ENCODE measurements at places on chromosomes 2 and 18.

- DNase-seq = no peak
Measured at GRCh38 chr2:236919209-236919608, 166.5 kb upstream of the COPS8 start.

- DNase-seq = no peak
Measured at GRCh38 chr2:218407717-218408116, 8.0 kb downstream of the CTDSP1 start.

DNA sequence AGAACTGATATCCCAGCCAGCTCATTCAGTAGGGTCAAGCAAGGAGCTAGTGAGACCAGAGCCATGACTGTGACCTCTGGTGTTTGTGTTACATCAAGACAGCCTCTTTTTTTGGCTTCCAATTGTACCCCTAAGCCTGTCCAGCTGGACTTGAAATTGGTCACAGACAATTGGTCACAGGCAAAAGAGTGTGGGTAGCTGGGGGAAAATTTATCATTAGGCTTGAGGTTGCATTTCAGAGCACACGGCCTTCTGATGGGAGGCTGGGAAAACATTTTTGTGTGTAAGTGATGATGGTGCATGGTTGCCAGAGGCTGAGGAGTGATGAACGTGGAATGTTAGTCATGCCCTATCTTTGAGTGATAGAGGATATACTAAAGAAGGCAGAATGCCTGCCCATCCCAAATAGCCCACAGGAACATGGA lies 285.1 kb upstream of the SLC14A2 start:
- DNase-seq = no peak

- no peak for DNase-seq
Measured at GRCh38 chr2:96949701-96950350, 36.6 kb downstream of the FAM178B start.

GRCh38 chr2:172446474-172447063 lies 19.2 kb downstream of the ITGA6 start:
- DNase-seq = no peak

DNA sequence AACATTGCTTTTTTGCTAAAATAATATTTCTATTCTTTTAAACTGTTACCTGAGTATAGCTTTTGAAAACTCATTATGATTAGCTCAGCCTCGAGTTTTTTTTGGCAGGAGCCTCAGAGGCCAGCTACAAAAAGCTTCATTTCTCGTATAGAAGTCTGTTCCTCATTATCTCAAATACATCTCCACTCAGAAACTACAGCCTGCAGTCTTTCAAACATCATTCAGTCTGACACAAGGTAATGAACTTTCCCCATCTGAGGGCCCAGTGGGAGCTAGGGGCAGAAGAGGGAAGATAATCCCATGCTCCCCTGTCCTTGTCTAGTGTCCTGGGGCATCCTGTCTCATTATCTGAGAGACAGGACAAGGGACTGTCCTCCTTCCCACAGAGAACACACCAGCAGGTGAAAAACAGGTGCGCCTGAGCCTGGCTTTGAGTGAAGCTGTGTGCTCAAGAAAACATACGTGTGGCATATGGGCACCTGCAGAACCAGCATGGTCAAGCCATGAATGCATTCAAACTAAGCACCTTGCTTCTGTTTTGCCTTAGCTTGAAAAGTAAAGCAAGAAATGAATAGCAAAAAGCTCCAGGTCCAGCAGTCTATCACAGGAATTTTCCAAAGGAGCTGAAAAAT lies 247.5 kb downstream of the MREG start:
- no peak for DNase-seq

- no peak for DNase-seq
Measured at GRCh38 chr2:118709786-118710185, 137.7 kb downstream of the EN1 start.

- peak; percentile 45 for DNase-seq
Measured at GRCh38 chr2:38146907-38147307, 71.0 kb upstream of the CYP1B1 start.

DNA sequence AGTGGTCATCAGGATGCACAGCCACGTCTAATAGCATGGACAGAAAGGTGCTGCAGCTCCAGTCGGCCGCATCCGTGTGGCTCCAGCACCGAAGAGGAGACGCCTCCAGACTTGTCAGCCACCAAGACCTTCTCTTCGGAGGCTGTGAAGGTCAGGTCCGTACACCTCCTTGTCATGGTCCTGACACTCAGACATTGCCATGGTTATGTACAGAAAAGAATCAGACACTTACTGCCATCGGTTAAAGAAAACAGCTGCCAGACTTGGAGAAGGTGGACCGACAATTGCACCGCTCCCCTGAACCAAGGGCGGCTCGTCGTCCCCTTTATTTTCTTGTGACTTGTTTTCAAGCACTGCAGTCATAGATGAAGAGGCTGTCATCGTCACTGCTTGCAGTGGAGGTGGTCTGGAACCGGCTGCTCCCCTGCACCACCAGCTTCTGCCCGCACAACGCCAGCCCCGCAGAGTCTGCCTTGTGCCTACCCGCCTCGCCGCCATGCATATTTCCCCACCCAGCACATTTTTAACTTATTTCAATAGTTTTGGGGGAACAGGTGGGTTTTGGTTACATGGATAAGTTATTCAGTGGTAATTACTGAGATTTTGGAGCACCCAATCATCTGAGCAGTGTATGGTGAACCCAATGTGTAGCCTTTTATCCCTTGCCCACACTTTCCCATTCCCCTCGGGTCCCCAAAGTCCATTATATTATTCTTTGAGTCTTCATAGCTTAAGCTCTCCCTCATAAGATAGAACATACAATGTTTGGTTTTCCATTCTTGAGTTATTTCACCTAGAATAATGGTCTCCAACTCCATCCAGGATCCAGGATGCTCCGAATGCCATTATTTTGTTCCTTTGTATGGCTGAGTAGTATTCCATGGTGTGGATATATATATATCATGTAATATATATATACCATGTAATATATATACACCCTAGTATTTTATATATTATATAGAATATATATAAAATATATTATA lies 18.1 kb downstream of the FBXO48 start:
- no peak for DNase-seq

DNA sequence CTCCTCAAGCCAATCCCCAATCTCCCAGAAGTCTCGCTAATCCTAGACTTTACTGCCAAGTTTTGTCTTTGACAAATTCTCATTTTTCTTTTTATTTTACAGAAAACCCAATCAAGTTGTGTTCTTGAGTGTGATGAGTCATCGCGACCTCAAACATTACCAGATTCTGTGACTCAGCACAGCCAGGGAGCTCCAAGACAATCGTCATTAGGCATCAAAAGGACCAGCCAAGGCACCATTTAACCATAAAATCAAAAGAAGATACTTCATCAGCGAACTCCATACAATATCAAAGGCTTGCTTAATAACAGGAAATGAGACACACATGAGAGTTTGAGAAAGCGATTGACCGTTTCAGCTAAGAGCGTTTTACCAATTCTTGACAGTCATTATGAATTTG lies 146.2 kb upstream of the AGAP1 start:
- no peak for DNase-seq

DNA sequence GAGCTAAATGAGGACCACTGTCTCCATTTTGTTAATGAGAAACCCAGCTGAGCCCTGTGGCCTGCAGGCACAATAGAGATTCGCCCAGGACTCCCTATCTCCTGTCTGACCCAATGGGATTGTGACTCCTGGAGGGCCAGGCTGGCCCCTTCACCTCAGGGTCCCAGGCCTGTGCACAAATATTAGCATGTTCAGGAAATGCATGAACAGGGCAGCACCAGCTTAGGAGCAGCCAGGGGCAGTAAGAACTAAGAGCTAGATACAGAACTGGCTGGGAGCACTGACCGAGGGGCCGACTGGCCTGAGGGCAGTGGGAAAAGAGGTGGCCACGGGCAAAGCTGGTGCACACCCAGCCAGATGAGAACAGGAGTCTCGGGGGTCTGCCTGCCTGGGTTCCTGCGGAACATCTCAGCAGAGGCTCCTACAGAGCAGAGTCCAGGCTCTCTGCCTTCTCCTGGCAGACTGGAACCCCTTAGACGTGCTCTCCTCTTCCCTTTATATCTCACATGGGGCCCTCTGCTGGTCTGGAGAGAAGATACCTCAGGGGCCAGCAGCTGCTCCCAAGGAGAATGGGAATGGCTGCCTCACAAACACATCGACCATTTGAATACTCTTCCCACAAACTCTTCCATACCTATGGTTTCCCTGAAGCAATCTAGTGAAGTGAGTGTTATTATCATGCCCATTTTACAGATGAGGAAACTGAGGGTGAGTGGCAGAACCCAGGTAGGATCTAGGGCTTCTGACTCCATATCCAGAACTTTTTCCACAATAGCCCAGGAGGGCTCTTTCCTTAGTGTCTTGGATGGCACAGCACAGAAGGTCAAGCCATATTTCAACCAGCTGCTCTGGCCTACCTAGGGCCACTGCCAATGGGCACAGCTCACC lies 77.6 kb upstream of the OTOF start:
- DNase-seq = no peak

DNA sequence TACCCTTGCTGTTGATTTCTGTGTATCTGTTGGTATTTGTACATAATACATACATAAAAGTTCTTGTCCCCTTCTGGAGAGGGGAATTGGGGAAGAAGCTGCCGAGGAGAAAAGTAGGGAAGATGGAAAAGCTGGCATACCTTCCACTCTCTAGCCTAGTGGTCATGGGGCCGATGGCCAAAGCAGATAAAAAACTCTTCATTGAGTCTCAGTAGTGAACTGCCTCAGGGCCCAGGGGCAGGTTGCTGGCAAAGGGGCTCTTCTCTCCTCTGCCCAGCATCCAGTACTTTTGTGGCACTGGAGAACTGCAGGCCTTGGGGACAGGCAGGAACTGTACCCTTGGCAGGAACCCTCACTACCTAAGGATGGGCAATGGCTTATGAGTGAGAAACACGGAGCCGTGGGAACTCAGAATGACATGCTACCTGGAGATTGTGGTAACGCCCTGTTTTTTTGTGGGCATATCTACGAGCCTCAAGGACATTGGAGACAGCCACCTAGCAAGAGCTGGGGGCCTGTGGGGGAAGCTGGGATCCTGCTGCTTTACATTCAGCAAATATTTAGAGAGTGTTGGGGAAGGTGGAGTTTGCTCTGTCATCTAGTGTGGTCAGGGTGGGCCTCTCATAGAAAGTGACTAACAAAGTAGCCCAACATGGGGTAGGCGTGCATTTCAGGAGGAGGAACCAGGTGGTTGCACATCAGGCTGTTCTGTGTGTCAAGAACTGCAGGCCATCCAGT lies 22.6 kb upstream of the ITGB6 start:
- DNase-seq = no peak

GRCh38 chr2:159635006-159635789 lies 18.9 kb upstream of the BAZ2B start:
- no peak for DNase-seq

GRCh38 chr18:60145776-60146175 lies 226.8 kb downstream of the MC4R start:
- DNase-seq = no peak

GRCh38 chr2:234343372-234343771 lies 153.5 kb downstream of the ARL4C start:
- DNase-seq = no peak

GRCh38 chr2:45510701-45511420 lies 100.2 kb downstream of the SRBD1 start:
- no peak for DNase-seq

- no peak for DNase-seq
Measured at GRCh38 chr2:128901572-128902391, 583.1 kb upstream of the HS6ST1 start.

DNA sequence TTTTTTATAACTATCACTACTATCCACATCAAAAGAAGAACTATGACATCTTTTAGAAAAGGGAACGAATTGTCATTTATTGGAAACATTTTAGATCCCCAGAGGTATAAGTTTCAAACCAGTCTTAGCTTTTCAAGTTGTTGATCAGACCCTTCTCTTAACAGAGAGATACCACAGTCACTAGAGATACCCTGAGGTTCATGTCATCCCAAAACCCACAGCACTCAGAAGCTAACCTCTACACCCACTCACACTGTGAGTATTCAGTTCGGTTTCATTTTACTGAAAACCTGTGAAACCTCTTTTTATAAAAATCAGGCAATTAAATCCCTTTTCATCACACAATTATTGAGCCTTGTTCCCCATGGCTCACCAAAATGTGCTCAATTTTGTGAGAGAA lies 156.2 kb downstream of the DTNA start:
- DNase-seq = no peak

DNA sequence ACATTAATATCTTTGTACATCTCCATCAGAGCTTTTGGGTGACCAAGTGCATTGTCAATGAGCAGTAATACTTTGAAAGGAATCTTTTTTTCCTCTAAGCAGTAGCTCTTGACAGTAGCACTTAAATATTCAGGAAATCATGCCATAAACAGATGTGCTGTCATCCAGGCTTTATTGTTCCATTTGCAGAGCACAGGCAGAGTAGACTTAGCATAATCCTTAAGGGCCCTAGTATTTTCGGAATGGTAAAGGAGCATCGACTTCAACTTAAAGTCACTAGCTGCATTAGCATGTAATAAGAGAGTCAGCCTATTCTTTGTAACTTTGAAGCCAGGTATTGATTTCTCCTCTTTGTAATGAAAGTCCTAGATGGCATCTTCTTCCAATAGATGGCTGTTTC lies 121.8 kb upstream of the CWC22 start:
- no peak for DNase-seq

DNA sequence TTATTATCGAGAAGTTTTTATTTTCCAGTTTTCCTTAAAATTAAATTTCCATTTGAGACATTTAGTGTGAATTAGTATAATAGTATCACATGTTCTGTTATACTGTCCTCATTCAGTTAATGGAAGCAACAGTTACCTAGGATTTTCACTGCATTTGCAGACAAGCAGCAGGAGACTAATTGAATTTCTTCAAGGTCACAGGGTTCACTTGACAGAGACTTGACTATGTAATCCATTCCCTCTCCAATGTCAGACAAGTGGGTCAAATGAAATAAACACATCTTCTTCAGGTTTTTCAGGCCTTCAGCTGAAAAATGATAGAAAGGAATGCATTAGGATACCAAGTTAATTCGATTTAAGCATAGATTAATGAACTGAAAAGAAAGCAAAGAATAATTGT lies 26.7 kb downstream of the NLRC4 start:
- DNase-seq = no peak

DNA sequence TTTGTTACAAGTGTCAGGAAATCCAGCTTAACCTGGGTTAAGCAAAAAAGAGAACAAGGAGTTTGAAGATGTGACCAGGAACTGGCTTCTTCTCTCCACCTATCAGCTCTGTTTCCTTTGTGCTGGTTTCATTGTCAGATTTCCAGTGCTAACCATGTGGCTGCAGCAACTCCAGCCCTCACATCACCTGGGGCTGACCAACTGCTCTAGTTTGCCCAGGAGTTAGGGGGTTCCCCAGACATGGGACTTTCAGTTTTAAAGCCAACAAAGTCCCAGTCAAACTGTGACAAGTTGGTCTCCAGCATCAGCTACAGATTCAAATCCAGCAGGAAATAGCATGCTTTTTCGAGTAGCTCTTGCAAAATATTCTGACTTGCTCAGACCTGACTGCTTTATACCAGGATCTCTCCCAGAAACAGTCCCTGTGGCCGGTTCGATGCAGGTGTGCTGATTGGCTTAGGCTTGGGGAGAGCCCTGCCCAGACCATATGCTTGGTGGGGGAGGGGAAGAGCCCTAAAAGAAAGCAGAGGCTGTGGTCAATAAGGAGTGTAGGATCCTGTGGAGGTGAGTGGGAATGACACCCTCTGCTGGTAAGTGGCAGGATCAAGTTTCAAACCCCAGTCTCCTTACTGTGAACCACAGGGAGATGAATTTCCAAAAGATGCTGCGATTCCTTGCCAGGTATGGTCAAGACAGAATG lies 49.5 kb downstream of the KCNE4 start:
- no peak for DNase-seq

All from testis (tissue), 5 donors.